ENCODE measurements at places on chromosomes 2 and 18. TPM values are rescaled to one million over a fixed set of nuclear protein-coding genes. Genes with fewer than 3 reads are reported as not detected.

Gene TSHZ1
- total RNA-seq: 13.1 TPM

Gene PDCD1
- total RNA-seq: 8.3 TPM

Gene SH3BP4
- total RNA-seq: not detected

Gene C2orf92
- total RNA-seq: 10.4 TPM

Gene PAX8
- total RNA-seq: 0.32 TPM

Gene SP9
- total RNA-seq: not detected

Gene GREB1
- total RNA-seq: 0.25 TPM

Gene DCDC2C
- not detected for total RNA-seq

Gene RPRM
- total RNA-seq: not detected

Gene ACAA2
- total RNA-seq: 110 TPM

Gene ITPRIPL1
- 34.2 TPM for total RNA-seq

Gene DYNC2LI1
- total RNA-seq: 7.4 TPM

Gene SOCS6
- 3.2 TPM for total RNA-seq

Gene RFTN2
- total RNA-seq: not detected

Gene SULT1C4
- not detected for total RNA-seq

All from T-helper 2 cell treated with Interferon-gamma antibody and Interleukin-4, amounts not matched to agents 100 ng/mL and 5 ng/mL, for 36 hours (primary cell).